ENCODE measurements at places on chromosomes 2 and 18.
A peak's percentile ranks its signal among the peaks of the same experiment; 100 is the strongest.

DNA sequence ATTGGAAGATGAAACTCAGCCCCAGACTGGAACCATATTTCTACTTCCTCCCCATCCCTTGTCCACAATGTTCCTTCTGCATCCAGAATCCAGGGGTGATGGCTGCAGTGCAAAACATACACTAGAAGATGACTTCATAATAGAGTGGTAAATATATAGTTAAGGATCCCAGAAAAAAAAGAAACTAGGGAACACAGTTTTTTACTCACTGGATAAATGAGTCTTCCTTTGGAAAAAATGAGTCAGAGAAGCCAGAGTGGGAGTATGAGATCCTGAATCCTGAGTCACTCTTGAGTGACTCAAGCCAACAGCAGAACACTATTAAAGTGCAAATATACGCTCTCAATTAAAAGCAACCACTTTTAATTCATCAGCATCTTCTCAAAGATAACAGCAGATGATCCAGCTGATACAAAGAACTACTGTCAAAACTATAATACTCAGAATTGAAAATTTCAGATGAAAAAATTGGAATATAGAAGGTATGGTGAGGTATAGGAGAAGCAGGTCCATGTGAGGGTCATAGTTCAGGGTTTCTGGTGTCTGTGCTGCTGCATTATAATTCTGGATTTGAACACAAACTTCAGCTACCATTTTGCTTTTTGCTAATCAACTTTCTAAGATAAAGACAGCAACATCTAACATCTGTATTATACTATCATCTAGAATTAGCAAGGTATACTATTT, 987.2 kb upstream of the CDH2 start:
- DNase-seq, result no peak

DNA sequence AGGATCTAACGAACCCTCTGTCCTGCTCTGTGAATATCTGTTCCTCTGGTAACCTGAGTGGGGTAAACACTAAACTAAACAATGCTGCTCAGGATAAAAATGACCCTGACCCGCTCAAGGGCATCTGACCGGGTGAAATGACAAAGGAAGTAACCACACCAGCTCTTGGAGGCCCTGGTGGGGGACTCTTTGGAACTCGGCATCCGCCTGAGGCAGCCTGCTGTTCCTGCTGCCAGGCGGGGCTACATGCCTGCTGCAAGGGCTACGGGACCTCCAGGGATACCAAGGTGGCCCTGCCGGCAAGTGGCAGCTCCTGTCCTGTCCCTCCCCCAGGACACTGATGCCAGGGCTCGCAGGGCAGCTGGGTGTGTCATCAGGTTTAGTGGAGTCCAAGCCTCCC, 273.3 kb downstream of the HDAC4 start:
- no peak for DNase-seq

- no peak for DNase-seq
These were observed 55.5 kb downstream of the NCK2 start for GRCh38 chr2:105800036-105800713.

- no peak for DNase-seq
These were observed 15.0 kb downstream of the COX7A2L start for GRCh38 chr2:42345986-42346385.

- peak; percentile 93 for DNase-seq
These were observed 2.2 kb downstream of the MYT1L start for GRCh38 chr2:2328848-2329247.

DNA sequence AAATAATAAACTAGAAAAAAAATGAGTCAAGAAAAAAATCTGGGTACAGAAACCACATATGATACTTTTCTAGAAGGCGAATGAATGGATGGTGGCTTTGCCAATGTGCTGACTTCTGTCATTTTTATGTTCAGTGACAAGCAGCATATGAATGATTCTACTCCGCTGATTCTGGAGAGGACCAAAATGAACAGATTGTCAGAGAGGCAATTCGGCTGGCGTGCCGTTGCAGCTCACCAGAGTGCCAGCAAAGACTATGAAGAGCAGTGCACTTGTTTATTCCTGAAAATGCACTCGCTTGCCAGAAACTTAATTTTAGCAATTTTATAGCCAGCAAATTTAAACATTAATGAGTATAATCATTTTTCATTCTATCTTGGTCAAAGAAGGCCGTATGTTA, 105.9 kb upstream of the NYAP2 start:
- DNase-seq, result no peak

GRCh38 chr2:170368370-170368769, 190.4 kb downstream of the MYO3B start:
- no peak for DNase-seq

DNA sequence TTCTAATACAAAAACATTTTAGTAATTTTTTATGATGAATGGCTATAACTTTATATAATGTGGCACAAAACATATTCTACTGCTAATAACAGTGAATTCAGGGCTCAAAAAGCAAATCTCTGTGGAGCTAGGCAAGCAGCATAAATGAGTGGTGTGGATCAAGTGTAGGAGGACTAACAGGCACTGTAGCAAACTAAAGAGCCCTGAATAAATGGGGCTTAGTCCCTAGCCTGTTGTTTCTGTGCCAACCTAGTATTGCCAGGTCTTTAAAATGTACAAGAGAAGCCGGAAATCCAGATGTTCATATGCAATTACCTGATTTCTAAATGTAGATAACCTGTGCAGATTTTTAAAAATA, 18.5 kb downstream of the REL start:
- DNase-seq, result no peak

GRCh38 chr2:165185633-165186032, 18.2 kb downstream of the SCN3A start:
- no peak for DNase-seq

GRCh38 chr2:120952318-120952717, 216.7 kb downstream of the GLI2 start:
- DNase-seq, result no peak

DNA sequence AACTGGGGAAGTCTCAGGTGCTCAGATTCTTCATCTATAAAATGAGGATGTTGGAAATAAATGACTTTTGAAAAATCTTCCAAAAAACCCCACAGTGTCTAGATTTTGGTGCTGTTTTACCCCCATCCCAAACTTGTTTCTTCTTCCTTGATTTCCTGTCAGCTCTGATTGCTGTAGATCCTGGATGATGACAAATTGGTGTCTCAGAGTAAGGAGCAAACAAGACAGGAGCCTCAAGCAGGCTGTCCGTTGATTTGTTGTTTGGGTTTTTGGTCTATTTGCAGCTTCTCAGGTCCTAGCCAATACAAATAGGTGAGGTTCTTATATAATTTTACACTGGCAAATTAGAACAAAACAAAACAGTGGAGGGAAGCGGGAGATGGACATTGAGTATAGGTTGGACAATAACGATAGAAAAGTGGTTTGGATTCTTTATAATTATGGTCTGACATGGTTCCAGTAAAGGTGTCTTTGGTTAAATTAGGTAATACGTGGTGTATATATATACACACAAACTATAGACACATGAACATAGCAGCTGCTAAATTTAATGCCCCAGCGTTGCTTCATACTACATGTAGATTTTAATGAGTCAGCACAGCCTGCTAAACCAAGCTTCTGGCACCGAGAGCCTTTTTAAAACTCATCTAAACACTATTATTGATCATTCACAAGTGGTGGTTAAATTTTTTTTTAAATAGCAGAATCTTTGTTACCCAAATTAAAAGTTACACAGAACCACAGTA, 142.5 kb downstream of the FMNL2 start:
- DNase-seq, result no peak

- no peak for DNase-seq
These were observed 22.1 kb upstream of the ALKAL2 start for GRCh38 chr2:309954-310510.

GRCh38 chr2:226887940-226888339, 52.1 kb downstream of the RHBDD1 start:
- DNase-seq, result no peak

DNA sequence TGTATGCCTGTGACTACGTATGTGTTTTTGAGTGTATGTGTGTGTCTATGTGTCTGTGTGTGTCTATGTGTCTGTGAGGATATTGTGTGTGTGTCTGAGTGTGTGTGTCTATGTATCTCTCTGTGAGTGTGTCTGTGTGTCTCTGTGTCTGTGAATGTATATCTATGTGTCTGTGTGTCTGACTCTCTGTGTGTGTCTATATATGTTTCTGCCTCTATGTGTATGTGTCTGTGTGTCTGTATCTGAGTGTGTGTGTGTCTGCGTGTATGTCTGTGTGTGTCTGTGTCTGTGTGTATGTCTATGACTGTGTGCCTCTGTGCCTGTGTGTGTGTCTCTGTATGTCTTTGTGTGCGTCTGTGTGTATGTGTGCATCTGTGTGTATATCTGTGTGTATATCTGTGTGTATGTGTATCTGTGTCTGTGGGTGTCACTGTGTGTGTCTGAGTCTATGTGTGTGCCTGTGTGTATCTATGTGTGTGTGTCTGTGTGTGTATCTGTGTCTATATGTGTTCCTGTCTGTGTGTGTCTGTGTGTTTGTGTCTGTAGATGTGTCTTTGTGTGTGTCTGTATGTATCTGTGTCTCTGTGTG, 172.7 kb downstream of the MYCN start:
- DNase-seq, result no peak

DNA sequence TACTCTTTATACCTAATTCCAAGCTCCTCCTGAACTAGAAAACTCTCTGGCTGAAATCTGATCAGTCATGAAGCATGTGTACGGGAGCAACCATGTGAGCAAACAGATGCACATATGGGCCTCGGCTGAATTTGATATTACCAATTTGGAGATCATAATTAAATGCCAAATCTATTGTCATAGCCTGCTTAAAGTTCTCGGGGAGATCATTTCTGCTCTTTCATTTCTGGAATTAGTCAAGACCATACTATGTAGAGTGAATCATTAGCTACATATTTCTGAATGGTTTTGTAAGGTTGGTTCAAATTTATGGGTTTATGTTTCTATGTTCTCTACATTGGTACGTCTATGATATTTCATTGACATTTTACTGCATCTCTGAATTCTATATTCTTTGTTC, 205.5 kb downstream of the UBE2E3 start:
- DNase-seq, result no peak

- no peak for DNase-seq
These were observed 148.0 kb downstream of the HDAC4 start for GRCh38 chr2:239252801-239253200.

GRCh38 chr18:22448238-22448637, 30.5 kb upstream of the CTAGE1 start:
- DNase-seq, result no peak

DNA sequence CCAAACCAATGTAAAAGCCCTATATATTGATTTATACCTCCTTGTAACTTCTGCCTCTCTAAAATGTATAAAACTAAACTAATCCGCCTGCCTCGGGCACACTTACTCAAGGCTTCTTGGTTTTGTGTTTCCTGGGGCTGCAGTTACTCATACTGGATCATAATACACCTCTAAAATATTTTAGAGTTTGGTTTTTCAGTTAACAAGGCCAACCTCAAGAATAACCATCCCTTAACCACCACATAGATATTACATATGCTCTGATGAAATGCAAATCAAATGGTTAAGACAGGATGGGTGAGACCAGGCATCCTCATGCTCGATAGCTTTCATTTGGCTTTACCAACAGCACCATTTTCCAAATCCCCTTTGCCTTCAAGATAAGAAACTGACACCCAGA, 46.4 kb downstream of the UXS1 start:
- no peak for DNase-seq

- no peak for DNase-seq
These were observed 63.6 kb upstream of the SH3RF3 start for GRCh38 chr2:109065391-109065734.

DNA sequence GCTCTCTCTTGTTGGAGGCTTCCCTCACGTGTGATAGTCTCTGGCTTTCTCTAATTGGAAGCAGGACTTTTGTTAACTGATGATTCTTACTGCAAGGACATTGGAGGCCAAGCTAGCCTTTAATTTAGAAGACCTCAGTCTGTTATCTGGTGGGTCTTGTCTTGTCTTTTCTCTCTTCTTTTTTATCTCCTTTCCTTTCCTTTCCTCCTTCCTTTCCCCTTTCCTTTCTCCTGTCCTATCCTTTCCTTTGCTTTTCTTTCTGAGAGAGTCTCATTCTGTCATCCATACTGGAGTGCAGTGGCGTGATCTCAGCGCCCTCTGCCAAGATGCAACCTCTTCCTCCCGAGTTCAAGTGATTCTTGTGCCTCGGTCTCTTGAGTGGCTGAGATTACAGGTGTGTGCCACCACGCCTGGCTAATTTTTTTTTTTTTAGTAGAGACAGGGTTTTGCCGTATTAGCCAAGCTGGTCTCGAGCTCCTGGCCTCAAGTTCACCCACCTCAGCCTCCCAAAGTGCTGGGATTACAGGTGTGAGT, 18.1 kb downstream of the CCNYL1 start:
- DNase-seq, result no peak

DNA sequence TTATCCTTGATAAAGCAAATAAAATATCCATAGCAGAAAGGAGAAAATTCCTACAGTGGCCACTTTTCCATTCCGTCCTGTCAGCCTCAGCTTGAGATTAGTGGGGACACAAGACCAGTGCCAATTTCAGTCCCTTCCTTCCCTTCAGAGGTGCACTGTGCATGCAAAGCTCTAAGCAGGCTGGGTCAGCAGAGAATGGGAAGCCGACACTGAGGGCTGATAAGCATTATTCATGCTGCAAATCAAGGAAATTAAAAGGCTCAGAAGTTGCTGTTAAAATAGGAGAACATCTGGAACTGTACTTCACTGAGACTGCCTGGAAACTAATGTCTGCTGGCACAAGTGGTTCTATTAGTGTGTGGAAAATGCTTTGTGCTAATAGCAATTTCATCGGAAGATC, 534.3 kb downstream of the ADCYAP1 start:
- DNase-seq, result no peak

GRCh38 chr2:220775856-220776488, 796.1 kb downstream of the EPHA4 start:
- peak; percentile 4 for DNase-seq

DNA sequence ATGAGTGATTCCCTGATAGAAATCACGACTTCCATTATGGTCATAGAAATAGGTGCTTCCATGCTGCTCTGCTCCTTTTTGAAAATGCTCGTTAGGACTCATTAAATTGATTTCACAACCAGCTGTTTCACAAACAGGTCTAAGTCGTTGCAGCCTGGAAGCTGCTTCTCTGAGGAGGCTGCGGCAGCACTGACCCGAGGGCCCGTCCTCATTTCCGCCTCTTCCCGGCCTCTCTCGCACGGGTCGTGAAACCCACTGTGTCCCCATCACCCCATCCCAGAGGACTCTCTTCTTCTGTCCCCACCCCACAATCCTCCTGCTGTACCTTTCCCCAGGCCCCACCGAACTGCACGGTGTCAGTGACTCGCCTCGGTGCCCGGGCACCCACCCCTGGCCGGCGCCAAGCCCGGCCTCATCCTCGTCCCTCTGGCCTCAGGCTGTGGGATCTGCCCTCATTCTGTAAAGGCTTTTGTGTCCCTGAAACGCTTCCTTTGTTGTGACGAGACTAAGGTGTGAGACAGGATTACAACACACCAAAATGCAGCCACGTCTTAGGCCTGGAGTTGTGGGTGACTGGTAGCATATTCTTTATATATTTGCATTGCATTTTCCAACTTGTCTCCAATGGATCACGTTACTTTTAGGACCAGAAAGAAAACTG, 112.7 kb upstream of the CTDP1 start:
- no peak for DNase-seq

GRCh38 chr18:12842459-12843380, 41.3 kb downstream of the PTPN2 start:
- DNase-seq, result no peak

- peak; percentile 28 for DNase-seq
These were observed 470 bp downstream of the KCNF1 start for GRCh38 chr2:10912076-10912731.

Measured in NCI-H82 (cell line).